ENCODE measurements at places on chromosomes 16 and 17.
A peak's percentile ranks its signal among the peaks of the same experiment; 100 is the strongest.

- DNase-seq, result no peak
These were observed 41.7 kb downstream of the ANKFY1 start for GRCh38 chr17:4221899-4222659.

DNA sequence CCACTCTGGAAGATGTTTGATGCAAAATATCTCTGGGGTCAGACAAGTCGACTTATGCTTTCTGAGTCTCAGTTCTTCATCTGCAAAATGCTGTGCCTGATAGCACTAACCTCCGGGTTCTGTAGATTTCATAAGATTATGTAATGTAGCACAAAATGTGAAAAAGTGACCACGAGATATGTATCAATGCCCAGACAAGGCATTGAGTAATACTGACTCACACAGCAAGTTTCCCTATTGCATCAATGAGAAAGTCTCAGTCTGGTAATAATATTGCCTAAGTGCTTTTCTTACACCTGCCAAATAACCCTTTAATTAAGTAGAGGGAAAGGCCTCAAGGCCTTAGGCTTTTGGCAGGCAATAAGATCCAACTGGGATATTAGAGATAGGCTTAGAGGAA lies 41.4 kb upstream of the MMP2 start:
- DNase-seq, result no peak

GRCh38 chr17:13542636-13543035 lies 59.1 kb downstream of the HS3ST3A1 start:
- no peak for DNase-seq

DNA sequence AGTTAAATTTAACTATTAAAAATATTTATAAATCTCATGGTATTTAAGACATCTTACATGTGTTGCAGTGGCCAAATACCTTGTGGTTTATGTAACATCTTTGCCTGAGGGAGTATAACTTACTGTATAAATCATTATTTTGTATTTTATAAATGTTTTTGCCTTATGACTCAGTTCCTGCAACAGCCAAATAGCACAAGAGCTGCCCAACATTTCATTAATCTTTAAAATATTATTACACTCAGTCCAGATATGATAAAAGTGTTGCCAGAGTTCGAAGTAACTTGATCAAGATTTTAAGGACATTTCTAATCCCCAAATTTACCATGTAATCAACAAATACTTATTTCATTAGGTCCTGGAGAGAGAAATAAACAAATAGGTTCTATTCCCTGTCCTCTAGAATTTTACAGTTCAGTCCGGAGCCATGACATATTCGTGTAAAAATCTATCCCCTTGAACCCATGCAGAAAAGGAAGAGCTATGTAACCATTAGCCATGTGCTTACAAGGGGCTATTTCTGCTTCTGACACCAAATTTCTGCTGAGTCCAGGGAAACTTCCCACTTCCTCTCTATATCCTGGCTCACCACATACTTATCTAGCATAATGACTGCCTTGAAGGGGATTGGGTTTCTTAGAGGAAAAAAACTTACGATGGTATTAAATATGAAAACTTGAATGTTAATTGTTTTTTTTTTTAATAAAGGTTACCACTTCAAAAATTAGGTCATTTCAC lies 44.0 kb downstream of the IRX6 start:
- DNase-seq, result no peak

DNA sequence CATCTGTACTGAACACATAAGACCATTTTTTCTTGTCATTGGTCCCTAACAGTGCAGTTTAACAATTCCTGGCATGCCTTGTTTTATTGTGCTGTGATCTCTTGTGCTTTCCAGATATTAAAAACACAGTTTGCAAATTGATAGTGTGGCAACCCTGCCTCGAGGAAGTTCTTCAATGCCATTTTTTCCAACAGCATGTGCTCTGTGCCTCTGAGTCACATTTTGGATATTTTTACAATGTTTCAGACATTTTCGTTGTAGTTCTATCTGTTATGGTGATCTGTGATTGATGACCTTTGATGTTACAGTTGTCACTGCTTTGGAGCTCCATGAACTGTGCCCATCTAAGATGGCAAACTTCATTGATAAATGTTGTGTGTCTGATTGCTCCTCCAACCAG lies 66.2 kb downstream of the GOSR1 start:
- DNase-seq, result no peak

DNA sequence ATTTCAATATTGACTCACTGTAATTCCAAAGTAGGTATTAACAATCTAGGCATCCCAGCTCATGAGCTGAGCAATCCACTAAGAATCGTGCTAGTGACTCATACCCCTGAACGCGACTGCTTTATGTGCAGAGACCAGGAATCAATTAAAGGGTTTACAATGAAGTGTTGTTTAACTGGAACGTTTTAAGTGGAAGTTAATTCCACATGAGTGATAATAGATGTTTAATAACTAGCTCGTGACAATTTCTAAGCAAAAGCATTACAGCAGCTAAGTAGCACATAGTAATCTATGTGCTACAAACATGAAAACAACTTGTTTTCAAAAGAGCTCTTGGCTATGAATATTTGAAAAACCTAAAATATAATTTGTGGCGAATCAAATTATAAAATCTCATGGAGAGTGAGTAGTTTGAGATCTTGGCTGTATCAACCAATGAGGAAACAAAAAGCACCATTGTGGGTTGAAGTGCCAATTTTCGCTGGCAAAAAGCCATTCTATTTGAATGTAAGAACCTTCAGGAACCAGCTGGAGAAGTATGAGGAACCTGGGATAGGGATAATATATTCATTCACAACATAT lies 9.4 kb downstream of the GJC1 start:
- DNase-seq, result peak; percentile 55

DNA sequence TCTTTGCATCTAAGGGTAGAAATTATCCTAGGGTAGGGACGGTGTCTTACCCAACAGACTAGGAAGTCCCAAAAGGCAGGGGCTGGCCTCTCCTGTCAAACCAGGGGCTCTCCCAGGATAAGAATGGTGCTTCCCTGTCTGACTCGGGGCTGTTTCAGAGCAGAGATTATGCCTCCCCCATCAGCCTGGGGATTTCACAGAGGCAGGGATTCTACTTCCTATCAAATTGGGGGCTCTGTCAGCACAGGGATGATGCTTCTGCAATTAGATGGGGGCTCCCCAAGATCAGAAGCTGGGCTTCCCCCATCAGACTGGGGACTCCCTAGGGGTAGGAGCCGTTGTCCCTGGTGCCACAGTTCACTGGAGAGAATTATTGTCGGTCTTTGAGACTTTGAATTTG lies 2.3 kb downstream of the NXPH3 start:
- no peak for DNase-seq

GRCh38 chr17:49604314-49604869 lies 28.7 kb downstream of the NXPH3 start:
- no peak for DNase-seq

DNA sequence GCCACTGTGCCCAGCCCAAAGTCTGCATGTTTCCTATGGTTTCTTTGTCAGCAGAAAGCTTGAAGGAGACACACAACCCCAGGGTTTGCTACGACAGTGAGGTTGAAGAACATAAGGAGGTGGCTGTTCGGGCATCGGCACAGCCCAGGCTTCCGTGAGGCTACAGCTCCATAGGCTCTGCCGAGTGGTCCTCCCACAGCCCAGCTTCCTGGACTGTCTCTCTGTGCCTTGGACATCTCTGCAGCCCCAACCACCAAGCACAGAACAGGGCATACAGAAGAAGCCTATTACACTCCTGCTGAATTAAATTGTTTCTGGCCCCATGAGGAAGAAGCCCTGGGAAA lies 3.2 kb upstream of the HAP1 start:
- no peak for DNase-seq

DNA sequence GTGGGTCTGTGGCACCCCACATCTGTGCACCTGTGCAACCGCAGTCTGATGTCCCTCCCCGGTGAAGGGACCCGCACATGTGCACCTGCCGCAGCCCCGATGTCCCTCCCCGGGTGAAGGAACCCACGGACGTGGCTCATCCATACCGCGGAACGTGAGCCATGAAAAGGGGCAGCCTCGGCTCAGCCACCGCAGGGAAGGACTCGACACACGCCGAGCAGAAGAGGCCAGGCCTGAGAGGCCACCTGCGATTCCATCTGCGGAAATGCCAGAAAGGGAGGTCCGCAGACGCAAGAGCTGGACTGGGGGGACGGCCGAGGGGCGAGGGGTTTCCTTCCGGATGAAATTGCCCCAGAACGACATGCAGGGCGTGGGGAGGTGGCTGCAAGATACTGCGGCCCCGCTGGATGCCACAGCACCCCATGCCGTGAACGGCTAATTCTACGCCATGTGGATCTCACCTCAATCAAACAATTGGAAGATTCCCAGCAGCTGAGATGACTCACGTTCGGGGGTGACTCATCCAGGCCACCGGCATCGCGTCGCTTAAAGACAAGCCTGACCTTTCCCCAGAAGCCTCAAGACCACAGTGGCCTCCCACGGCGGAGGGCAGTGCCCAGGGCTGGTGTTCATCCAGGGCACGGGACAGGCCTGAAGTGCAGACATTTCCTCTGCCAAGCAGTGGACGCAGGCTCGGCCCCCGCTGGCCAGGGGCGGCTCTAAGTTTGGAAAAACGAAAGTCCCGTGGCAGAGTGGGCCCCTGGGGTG lies 21.0 kb downstream of the SOX8 start:
- peak; percentile 36 for DNase-seq

DNA sequence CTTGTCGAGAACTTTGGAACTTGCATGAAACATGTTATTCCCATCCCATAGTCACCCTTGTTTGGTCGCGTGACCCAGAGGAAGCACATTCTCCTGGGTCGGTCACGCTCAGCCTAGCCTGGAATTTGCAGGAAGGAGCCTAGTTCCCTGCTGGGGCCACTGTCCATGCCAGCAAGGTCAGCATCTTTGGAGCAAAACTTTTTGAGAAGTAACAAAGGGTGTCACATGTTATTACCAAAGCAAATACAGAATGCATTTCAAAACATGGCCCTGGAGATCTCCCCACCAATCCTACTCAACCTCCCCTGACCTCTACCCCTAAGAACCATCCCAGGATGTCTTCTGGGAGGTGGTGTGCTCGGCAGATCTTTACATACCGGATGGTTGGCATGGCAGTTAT lies 26.2 kb upstream of the IRF8 start:
- no peak for DNase-seq

- DNase-seq, result no peak
These were observed 22.2 kb upstream of the ADAMTS18 start for GRCh38 chr16:77457046-77457445.

- peak; percentile 39 for DNase-seq
These were observed 2.3 kb downstream of the DLG4 start for GRCh38 chr17:7217113-7217987.

DNA sequence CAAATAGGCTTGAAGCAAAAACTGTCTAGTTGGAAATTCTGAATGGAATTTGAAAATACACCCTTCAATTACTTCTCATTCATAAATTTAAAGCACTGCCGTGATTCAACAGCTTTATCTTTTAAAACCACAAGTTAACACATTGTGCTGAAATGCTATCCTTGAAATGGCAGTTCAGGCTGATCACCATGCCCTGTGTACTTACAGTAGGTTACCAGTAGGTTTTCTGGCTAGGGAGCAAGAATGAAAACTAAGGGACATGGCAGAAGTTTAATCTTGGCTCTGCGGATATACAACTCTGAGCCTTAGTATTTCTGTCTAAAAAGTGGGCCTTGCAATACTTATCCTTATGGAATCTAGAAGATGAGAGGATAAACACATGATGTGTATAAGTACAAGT lies 28.0 kb downstream of the NXPH3 start:
- DNase-seq, result no peak

DNA sequence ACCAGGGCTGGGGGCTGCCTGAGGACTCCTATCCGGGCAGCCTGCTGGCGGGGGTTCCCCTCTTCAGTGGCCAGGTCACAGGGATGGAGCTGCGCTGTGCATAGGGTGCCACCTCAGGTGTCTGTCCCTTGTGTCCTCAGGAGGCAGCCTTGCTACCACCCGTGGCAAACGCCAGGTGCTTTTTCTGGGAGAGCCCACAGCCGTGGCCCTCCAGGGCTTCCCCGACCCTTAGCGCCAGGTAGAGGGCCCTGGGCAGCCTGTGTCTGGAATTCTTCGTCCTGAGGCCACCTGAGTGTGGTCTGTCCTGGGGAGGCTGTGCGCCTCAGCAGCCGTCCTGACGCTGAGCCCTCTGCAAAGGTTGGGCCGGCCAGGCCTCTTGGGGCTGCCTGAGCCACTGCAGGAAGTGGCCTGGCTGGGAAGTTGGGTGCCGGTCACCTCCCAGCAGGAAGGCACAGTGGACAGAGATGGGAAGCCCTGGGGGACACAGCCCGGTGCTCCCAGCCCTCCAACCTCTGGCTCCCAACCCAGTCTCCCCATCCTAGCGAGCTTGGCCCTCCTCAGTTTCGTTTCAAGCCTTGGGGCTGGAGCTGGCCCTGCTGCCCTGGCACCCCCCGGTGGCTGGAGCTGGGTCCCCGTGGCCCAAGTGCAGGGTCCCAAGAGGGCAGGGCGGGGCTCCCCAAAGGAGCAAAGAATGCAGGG lies 7.6 kb upstream of the BAIAP3 start:
- DNase-seq, result no peak

- DNase-seq, result no peak
These were observed 1.2 kb upstream of the PROCA1 start for GRCh38 chr17:28712705-28713415.

GRCh38 chr17:76005263-76006149 lies 4.9 kb downstream of the CDK3 start:
- DNase-seq, result peak; percentile 83

GRCh38 chr16:85522842-85523601 lies 90.1 kb upstream of the GSE1 start:
- DNase-seq, result no peak

DNA sequence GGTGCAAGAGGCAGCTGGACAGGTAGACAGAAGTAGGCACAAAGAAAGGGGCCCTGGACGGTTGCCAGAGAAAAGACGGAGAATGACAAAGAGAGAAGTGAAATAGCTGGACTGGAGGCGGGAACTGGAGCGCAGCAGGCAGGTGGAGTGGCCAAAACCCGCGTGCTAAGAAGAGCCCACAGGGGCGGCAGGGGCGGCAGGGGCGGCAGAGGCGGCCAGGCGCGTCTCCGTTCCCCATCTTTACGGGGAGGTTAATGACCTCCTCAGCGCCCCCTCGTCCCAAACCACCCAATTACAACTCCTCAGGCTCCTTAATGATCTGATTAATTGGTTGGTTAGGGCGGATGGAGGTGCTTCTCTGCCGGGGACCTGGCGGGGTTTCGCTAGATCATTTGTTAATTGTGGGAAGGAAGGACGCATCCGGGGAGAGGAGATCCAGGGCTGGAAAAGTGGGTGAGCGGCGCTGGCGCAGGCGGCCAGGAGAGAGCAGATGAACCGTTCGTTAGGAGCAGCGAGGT lies 15.4 kb upstream of the HOXB9 start:
- no peak for DNase-seq

GRCh38 chr17:80262775-80263244 lies 2.2 kb downstream of the RNF213 start:
- no peak for DNase-seq

Measured in HEK293T (cell line).